ENCODE measurements at places on chromosomes 13 and 19. TPM values are rescaled to one million over a fixed set of nuclear protein-coding genes. Genes with fewer than 3 reads are reported as not detected.

- peak; percentile 80 for DNase-seq
- peak overlapping the region; percentile 15 for H3K27ac ChIP-seq
- no peaks in the 10 kb centered on the region for H3K27me3 ChIP-seq
- peaks cover 4% of the 10 kb centered on the region for H3K4me1 ChIP-seq
- H3K36me3 ChIP-seq = no peaks in the 10 kb centered on the region
- H3K4me3 ChIP-seq = no peak overlapping the region
These were observed 10.5 kb upstream of the TINCR start for GRCh38 chr19:5578097-5578846.

GRCh38 chr13:64675255-64675892, 2554.8 kb downstream of the PCDH9 start:
- no peaks in the 10 kb centered on the region for H3K27me3 ChIP-seq
- H3K4me1 ChIP-seq = no peaks in the 10 kb centered on the region
- no peak overlapping the region for H3K27ac ChIP-seq
- H3K36me3 ChIP-seq = no peaks in the 10 kb centered on the region
- no peak overlapping the region for H3K4me3 ChIP-seq

Gene IFT88
- 6.6 TPM for total RNA-seq

GRCh38 chr19:12077375-12077774, 12.8 kb downstream of the ZNF844 start:
- no peak overlapping the region for H3K27ac ChIP-seq
- H3K4me3 ChIP-seq = no peak overlapping the region
- no peaks in the 10 kb centered on the region for H3K27me3 ChIP-seq
- no peak for DNase-seq
- H3K4me1 ChIP-seq = no peaks in the 10 kb centered on the region
- H3K36me3 ChIP-seq = peaks cover 35% of the 10 kb centered on the region

- H3K27me3 ChIP-seq = peaks cover 2% of the 10 kb centered on the region
- H3K36me3 ChIP-seq = no peaks in the 10 kb centered on the region
- H3K4me1 ChIP-seq = no peaks in the 10 kb centered on the region
- H3K27ac ChIP-seq = no peak overlapping the region
These were observed 93.3 kb upstream of the UBL3 start for GRCh38 chr13:29943686-29944085.

Gene C19orf25
- total RNA-seq = 38.2 TPM

DNA sequence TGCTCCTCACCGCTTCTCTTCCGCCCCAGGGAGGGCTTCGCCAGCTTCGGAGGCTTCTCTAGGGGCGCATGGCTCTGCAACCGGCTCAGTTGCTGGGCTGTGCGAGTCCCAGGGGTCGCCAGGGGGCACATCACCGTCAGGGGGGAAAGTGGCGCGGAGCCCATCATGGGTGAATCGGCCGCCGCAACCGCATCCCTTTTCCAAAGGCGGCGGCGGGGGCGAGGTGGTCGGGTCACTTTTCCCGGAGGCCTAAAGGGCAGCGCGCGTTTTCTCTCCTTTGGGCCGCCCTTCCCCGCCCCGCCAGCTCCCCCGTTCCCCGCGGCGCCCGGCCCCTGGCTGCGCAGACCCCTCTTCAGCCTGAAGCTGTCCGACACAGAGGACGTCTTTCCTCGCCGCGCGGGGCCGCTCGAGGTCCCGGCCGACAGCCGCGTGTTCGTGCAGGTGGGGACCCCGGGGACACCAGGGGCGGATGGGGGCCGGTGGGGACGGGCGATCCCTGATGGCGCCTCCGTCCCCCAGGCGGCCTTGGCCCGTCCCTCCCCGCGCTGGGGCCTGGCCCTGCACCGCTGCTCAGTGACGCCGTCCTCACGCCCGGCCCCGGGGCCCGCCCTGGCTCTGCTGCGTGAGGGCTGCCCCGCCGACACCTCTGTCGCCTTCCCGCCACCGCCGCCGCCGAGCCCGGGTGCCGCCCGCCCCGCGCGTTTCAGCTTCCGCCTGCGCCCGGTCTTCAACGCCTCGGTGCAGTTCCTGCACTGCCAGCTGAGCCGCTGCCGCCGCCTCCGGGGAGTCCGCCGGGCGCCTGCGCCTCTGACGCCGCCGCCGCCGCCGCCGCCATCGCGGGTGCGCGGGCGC, 1.7 kb downstream of the TGFBR3L start:
- H3K36me3 ChIP-seq = peaks cover 17% of the 10 kb centered on the region
- DNase-seq = peak; percentile 70
- peaks cover 30% of the 10 kb centered on the region for H3K27me3 ChIP-seq
- peak overlapping the region; percentile 69 for H3K4me3 ChIP-seq

GRCh38 chr19:41499899-41500298, 56.9 kb downstream of the ERICH4 start:
- no peak overlapping the region for H3K27ac ChIP-seq
- H3K36me3 ChIP-seq = no peaks in the 10 kb centered on the region
- H3K4me1 ChIP-seq = no peaks in the 10 kb centered on the region

Gene CEACAM16
- not detected for total RNA-seq

DNA sequence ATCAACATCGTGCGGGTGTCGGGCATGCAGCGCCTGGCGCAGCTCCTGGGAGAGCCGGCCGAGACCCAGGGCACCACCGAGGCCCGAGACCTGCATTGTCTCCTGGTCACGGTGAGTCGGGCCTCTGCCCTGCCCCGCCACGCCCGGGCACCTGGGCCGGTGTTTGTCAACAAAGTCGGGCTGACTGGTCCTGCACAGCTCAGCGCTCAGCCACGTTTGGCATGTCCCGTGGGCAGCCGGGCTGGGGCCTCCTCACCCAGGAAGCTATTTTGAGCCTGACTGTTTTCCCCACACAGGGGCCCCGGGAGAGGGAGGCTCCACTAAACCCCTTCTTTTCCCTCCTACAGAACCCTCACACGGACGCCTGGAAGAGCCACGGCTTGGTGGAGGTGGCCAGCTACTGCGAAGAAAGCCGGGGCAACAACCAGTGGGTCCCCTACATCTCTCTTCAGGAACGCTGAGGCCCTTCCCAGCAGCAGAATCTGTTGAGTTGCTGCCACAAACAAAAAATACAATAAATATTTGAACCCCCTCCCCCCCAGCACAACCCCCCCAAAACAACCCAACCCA, 1.3 kb downstream of the GADD45B start:
- peaks cover 27% of the 10 kb centered on the region for H3K36me3 ChIP-seq
- peaks cover 23% of the 10 kb centered on the region for H3K4me1 ChIP-seq
- no peaks in the 10 kb centered on the region for H3K27me3 ChIP-seq
- DNase-seq = no peak
- peak overlapping the region; percentile 86 for H3K4me3 ChIP-seq

Gene CEACAM4
- not detected for total RNA-seq

GRCh38 chr19:44726465-44726864, 22.0 kb upstream of the BCL3 start:
- no peak overlapping the region for H3K4me3 ChIP-seq
- H3K27me3 ChIP-seq = no peaks in the 10 kb centered on the region
- peaks cover 47% of the 10 kb centered on the region for H3K4me1 ChIP-seq
- no peaks in the 10 kb centered on the region for H3K36me3 ChIP-seq
- H3K27ac ChIP-seq = no peak overlapping the region

- no peaks in the 10 kb centered on the region for H3K4me1 ChIP-seq
- H3K27ac ChIP-seq = no peak overlapping the region
- DNase-seq = no peak
- no peak overlapping the region for H3K4me3 ChIP-seq
These were observed 117.6 kb downstream of the GPC6 start for GRCh38 chr13:93344048-93344705.

- H3K4me1 ChIP-seq = peaks cover 57% of the 10 kb centered on the region
- peak overlapping the region; percentile 89 for H3K4me3 ChIP-seq
- H3K27me3 ChIP-seq = no peaks in the 10 kb centered on the region
- DNase-seq = no peak
These were observed 2.2 kb downstream of the AKT2 start for GRCh38 chr19:40282920-40283319.

GRCh38 chr13:68808456-68808855, 1299.2 kb upstream of the ATXN8OS start:
- no peaks in the 10 kb centered on the region for H3K27me3 ChIP-seq
- H3K4me3 ChIP-seq = no peak overlapping the region
- no peak for DNase-seq
- H3K27ac ChIP-seq = no peak overlapping the region

DNA sequence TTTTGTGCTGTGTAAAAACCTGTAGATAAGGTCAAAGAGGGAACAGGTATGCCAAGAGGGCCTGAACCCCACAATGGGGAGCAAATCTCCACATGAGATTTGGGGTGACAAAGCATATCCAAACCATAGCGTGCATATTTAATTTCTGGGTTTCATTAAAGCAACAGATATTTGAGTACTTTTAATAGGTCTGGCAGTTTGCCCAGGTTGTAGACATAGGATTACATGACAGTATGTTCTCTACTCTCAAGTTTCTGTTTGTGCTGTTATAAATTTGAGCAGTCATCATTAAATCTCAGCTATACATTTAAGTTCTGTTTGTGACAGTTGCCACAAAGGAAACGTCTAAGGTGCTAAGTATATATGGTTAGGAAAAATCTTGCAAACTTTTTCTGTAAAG, 236.4 kb downstream of the ATP8A2 start:
- no peak overlapping the region for H3K27ac ChIP-seq
- DNase-seq = no peak
- H3K27me3 ChIP-seq = peaks cover 4% of the 10 kb centered on the region
- no peaks in the 10 kb centered on the region for H3K4me1 ChIP-seq
- H3K4me3 ChIP-seq = no peak overlapping the region

- no peak for DNase-seq
- no peaks in the 10 kb centered on the region for H3K27me3 ChIP-seq
- H3K36me3 ChIP-seq = no peaks in the 10 kb centered on the region
- no peak overlapping the region for H3K27ac ChIP-seq
- H3K4me3 ChIP-seq = no peak overlapping the region
- H3K4me1 ChIP-seq = no peaks in the 10 kb centered on the region
These were observed 63.2 kb downstream of the RAB20 start for GRCh38 chr13:110498327-110498726.

- H3K4me1 ChIP-seq = peaks cover 20% of the 10 kb centered on the region
- peaks cover 26% of the 10 kb centered on the region for H3K27me3 ChIP-seq
- no peak for DNase-seq
- no peak overlapping the region for H3K27ac ChIP-seq
- H3K36me3 ChIP-seq = no peaks in the 10 kb centered on the region
- no peak overlapping the region for H3K4me3 ChIP-seq
These were observed 2.1 kb downstream of the ERFL start for GRCh38 chr19:41926028-41926762.

Gene CD209
- not detected for total RNA-seq

DNA sequence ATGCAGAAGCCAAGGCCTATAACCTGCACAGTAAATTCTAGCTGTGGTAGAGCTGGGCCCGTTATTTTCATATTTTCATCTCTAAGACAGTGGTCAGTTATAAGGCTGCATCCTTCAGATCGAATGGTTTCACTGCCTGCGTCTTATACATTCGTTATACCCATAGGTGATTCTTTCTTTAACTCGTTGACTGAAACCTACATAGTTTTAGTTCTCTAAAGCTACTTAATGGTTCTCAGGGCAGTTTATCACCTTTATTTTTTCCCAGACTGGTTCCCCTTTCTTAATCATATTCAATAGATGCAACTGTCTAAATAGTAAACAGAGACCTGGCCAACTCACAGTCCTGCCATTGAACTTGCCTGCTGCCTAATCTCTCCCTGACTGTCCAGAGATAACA, 615.3 kb upstream of the SLITRK1 start:
- H3K4me1 ChIP-seq = no peaks in the 10 kb centered on the region
- H3K27me3 ChIP-seq = no peaks in the 10 kb centered on the region
- no peak overlapping the region for H3K4me3 ChIP-seq
- no peak overlapping the region for H3K27ac ChIP-seq

DNA sequence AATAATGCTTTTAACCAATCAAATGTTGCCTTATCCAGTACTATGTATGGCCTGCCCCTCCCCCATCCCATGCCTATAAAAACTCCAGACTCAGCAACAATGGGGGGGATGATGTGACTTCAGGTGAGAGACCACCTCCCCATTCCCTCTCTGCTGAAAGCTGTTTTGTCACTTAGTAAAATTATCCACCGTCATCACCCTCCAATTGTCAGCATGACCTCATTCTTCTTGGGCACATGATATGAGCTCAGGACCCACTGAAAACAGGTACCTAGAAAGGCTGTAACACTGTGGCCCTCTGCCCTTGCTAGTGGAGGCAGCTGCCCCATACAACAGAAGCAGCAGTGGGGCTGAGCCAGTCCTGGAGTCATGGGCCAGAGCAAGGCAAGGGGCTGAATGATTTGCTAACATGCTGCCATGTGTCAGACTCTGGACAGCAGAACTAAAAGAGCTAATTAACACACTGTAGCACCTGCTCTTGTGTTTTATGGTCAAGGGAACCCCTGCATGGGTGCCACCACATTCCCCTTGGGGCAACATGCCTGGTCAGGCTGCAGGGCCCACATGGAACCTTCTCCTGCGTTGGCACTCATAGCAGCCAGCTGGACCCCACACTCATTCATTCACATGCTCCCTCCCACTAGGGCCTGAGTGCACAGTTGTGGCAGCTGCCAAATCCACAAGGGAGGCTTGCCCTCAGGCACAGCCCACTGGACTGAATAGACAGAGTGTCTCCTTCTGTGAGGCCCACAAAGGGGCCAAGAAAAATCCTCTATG, 722.2 kb upstream of the PCDH20 start:
- no peak overlapping the region for H3K27ac ChIP-seq
- no peak overlapping the region for H3K4me3 ChIP-seq
- DNase-seq = no peak
- no peaks in the 10 kb centered on the region for H3K4me1 ChIP-seq
- no peaks in the 10 kb centered on the region for H3K27me3 ChIP-seq

Gene KLK12
- not detected for total RNA-seq

DNA sequence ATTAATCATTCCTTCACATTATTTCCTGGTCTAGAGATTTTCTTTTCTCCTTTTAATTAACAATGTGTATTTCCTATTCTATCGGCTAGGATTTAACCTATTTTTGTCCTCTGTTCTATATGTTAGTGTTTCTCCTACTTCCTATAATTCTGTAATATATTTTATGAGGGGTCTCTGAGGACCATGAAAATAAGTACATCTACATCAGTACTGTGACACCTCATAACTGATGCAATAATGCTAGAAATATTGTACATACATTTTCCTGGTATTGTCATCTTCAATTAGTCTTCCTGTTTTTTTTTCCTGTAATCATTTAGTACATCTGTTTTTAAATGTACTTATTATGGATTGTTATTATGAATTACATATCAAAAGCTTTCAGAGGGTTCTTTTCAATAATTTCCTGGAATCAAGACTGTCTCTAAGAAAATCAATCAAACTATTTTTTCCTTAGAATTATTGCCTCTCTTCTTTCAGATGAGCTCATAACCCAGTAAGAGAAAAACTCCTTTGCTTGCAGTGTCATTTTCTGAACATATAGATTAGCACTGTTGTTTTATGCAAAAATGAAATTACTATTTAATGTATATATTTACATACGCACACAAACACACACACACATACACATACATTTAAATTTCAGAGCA, 1004.3 kb downstream of the SLITRK5 start:
- no peaks in the 10 kb centered on the region for H3K4me1 ChIP-seq
- no peak overlapping the region for H3K4me3 ChIP-seq
- H3K27me3 ChIP-seq = no peaks in the 10 kb centered on the region
- no peaks in the 10 kb centered on the region for H3K36me3 ChIP-seq

Gene FUT3
- total RNA-seq = not detected

Gene FUZ
- total RNA-seq = 24.2 TPM

All from activated CD8-positive, alpha-beta T cell treated with anti-CD3 and anti-CD28 coated beads, Interleukin-2, amount 10 ng/mL, durations not matched to agents 7 days and 5 days (primary cell).